ENCODE measurements at places on chromosomes 12 and 14.

DNA sequence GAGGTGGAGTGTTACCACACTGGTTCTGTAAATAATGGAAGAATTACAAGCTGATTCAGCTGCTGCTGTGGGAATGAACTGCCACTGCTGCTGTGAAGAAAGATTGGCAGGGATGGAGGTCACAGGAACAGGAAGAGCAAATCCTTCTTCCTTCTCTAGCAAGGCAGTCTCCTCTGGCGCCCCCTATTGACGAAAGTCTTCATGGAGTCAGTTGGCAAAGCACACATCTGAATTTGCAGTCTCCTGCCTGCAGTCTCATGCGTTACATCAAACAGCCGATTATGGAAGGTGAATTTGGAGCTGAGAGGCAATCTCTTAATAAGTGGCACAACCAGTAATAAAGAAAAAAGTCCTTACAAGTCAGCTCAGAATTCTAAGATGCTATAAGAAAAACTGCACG lies 106.0 kb upstream of the TMTC1 start:
- no peak for DNase-seq

- DNase-seq, result no peak
Measured at GRCh38 chr12:124273630-124274029, 21.3 kb upstream of the RFLNA start.

DNA sequence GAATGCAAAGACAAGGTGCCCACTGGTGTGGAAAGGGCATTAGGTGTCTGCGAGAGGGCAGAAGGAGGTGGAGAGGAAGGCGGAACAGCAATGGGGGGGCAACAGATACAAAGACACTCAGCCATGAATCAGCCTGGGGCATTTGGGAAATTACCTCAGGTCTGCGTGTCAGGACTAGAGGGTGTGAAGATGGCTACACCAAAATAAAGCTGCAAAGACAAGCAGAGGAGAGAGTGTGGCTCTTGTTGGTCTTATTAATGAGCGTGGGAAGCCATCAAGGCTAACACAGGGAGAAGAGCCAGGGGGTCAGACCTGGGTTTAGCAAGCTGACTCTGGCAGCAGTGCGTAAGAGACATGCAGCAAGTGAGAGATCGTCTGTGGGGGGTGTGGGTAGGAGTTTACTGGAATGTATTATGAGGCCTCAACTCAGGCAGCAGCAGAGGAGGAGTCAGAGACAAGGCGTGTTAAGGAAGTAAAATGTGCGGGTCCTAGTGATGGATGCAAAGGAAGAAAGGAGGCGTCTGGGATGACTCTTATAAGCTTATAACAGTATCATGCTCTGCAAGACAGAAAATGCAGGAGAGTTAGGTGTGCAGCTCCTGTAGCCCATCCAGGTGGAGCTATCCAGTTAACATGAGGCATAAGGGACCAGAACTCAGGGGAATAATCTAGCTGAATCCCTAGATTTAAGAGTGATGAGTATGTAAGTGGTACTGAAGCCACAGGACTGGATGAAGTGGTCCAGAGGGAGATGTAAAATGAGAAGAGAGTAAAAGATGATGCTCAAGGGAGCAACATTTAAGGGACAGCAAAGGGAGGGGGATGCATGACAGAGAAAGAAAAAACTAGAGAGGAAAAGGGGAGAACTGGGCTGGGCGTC lies 50.4 kb downstream of the KCNK10 start:
- no peak for DNase-seq

- DNase-seq, result peak; percentile 41
Measured at GRCh38 chr14:77041881-77042545, 13.5 kb upstream of the IRF2BPL start.

- no peak for DNase-seq
Measured at GRCh38 chr12:75900226-75900625, 131.3 kb downstream of the PHLDA1 start.

GRCh38 chr12:124484526-124484953 lies 82.9 kb downstream of the NCOR2 start:
- DNase-seq, result no peak

- no peak for DNase-seq
Measured at GRCh38 chr12:104618691-104619090, 161.9 kb downstream of the CHST11 start.

DNA sequence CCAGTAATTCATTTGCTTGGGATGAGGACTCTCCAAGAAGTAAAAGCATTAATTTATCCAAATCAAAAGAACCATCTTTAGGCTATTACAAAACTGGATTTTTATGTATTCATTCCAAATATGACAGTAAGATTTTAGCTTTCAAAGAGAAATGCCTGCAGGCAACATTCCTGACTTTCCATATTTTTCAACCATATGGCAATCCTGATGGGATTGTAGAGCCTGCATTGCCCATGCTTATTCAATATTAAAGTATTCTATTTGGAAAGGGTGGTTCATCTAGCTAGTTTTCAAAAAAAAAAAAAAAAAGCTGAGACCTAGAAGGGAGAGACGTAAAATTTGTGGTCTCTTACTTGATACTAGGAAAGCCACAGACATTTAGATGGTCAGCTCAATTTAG lies 1253.7 kb downstream of the LRFN5 start:
- no peak for DNase-seq

DNA sequence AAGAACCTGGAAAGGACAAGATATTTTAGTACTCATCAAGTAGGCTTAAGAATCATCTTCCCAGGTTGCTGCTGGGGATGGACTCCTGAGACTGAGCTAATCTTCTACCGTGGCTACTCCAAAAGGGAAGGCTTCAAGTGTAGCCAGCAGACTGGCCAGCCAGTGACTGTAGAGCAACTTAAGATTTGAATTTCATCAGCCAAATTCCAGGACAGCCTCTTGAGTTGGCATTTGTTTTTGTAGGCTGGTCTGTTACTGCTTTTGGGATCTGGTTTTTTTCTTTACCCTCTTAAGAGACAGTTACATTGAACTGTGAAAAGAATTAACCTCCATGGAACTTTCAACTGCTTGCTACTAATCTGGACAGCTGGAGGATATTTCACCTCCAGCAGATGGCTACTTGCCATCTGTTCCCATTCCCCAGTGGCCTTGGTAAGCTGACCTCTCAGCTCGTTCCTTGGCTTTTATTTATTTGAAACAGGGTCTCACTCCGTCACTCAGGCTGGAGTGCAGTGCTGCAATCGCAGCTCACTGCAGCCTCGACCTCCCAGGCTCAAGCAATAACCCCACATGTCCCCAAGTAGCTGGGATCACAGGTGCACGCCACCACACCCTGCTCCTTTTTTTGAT lies 20.7 kb downstream of the VTI1B start:
- no peak for DNase-seq

DNA sequence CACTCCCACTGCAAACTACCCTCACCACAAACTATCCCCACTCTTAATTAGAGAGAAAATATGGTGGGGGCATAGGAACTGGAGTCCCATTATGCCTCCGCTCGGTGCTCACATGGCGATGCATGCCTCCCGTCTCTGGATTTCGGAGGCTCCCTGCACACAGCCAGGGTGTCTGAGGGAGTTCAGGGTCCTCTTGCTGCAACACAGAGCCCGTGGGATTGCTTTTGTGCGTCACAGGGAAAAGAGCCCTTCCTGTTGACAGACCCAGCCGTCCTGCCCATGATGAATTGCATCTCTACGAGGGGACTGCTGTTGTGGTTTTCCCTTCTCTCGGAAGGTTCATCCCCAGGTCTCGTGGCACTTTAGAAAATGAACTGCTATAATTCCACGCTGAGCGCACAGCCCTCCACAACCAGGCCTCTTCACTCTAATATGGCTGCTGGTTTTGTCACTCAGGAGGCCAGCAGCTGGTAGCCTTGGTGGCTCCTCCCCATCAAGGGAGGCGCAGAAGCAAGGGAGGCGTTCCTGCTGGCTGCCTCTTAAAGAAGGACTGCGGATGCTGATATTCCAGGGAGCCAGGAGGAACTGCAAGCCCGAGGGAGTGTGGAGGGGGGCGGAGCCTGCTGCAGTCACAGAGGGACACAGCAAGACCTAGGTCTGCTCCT lies 158.0 kb downstream of the KCNA5 start:
- DNase-seq, result no peak

DNA sequence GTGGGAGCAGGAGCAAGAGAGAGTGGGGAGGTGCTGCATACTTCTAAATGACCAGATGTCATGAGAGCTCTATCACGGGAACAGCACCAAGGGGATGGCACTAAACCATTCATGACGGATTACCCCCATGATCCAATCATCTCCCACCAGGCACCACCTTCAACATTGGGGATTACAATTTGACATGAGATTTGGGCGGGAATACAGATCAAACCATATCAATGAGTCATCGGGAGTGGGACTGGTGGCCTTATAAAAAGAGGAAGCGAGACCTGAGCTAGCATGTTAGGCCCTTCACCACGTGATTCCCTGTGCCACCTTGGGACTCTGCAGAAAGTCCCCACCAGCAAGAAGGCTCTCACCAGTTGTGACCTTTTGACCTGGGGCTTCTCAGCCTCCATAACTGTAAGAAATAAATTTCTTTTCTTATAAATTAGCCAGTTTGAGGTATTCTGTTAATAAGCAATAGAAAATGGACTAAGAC lies 28.7 kb downstream of the COX8C start:
- DNase-seq, result peak; percentile 7

DNA sequence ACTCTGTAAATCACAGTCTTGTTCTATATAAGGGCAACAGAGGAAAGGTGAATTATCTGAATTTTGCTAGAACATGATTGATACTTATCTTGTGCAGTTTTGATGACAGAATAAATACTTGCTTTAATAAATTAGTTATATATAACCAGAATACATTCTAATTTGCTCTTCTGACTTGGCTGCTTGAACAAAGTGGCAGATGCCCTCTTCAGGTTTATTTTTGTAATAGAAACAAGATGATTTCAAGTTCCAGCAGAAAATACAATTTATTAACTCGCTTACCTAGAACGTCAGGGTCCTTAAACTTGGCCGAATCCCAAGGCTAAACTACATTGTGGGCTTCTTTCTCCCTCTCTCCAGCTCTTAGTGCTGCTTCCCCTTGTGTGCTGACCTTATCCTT lies 57.6 kb upstream of the SSTR1 start:
- peak; percentile 21 for DNase-seq

DNA sequence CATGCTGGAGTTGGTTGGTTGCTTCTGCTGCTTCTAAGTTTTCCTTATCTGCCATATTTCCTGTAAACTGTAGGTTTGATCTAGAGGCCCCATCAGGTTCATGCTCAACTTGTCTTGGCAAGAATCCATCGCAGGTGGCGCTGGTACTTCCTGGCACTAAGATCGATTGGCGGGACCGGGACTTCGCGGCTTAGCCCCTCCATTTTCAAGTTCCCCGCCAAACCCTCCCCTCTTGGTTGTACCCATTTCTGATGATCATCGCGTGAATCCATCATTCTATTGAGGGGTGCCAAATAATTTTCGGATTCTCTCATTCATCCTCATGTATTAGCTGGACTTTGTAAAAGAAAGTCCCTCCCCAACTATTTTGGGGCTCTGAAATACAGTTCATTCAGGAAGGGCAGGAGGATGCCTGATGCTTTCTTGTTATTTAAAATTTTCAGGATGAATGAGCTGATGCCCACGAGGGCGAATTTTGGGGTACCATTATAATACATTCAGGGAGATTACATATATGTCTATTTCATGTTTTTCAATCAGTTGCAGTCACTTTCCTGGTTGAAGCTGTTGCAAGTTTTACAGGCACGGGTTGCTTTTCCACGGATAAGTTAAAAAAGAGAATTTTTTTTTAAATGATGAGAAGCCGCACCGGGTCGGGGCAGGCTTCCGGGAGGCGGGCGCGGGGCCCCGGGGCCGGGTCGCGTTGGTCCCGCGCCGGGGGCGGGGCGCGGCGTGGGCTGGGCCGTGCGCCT lies 395 bp upstream of the BRI3BP start:
- peak; percentile 91 for DNase-seq

GRCh38 chr12:31651893-31652521 lies 7.5 kb upstream of the ETFBKMT start:
- no peak for DNase-seq

- no peak for DNase-seq
Measured at GRCh38 chr12:43097471-43097870, 454.5 kb downstream of the ADAMTS20 start.

DNA sequence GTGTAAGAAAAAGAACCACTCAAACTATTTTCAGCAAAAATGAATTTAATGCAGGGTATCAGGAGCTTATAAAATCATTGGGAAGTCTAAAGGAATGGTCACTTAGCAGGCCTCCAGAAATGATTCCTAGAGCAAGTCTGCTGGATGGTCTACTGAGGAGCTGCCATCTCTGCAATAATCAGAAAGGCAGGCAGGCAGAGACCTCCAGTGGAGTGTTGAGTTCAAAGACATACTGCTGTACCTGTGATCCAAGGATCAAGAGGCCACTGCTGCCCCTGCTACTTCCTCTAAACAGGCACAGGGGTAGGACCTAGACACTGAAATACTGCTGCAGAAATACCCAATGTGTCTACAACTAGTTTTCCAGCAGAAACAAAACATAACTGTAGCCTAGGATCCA lies 14.5 kb upstream of the KICS2 start:
- no peak for DNase-seq

GRCh38 chr12:22672951-22673350 lies 48.0 kb downstream of the ETNK1 start:
- DNase-seq, result no peak

DNA sequence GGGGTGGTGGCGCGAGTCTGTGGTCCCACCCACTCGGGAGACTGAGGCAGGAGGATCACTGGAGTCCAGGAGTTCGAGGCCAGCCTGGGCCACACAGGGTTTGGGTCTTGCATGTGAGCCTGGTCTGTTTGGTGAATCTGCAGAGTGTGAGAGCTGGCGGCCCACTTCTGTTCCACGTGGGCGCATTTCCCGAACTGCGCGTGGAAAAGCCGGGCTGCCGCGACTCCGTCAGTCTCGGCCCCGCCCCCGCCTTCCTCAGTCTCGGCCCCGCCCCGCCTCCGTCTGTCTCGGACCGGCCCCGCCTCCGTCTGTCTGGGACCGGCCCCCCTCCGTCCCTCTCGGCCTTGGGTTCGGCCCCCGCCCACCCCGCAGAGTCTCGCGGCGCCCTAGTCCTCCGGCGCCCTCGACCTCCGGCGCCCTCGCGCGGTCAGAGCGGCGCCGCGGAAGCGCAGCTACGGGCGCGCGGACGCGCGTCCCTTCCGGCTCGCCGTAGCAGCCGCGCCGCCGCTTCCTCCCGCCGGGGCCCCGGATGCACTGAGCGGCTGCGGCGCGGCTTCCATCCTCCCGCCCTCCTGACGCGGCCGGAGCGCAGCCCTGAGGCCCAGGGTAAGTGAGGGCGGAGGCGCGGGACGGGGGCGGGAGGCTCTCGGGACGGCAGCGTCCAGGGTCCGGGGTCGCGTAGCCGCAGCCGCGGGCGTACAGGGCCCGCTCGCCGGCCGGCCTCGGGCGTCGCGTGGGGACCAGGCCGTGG lies at the start of gene EP400:
Gene EP400 (plus strand): TSS at position 512 of the 751 bp plus-strand sequence. CDS start 10,678 bp downstream, outside the sequence.
- peak; percentile 92 for DNase-seq

DNA sequence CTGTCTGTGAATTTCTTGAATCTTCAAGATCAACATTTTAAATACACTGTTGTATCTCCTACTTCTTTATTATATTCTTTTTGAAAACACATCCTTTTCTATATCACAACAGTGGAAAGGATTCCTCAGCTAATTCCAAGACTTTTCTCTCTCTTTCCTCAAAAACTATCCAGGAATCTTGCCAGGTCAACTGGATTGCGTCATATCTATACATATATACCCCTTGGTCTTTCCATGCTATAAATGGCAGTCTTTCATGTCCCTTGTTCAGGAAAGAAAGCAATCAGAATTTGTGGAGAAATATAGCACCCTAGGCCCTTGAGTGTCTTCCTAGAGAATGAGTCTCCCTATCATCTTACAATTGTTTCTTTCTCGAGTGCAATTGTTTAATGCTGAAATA lies 149.0 kb downstream of the KCNA5 start:
- no peak for DNase-seq
